Karpas-422 (cell line): ENCODE measurements at places on chromosomes 6 and 20. TPM values are rescaled to one million over a fixed set of nuclear protein-coding genes. Genes with fewer than 3 reads are reported as not detected.

Gene BPIFB1
- total RNA-seq: not detected in 2 replicates

Gene SH3BGRL2
- not detected in 2 replicates for total RNA-seq

Gene SULF2
- total RNA-seq: not detected in 2 replicates

Gene ANKRD6
- not detected in 2 replicates for total RNA-seq

Gene MOCS1
- not detected in 2 replicates for total RNA-seq

Gene UNC5CL
- 1.1 and 3.3 TPM in 2 replicates for total RNA-seq

Gene PRRT1
- total RNA-seq: 0.29 and 0.75 TPM in 2 replicates
